ENCODE measurements at places on chromosomes 6 and 20.

- no peak for DNase-seq
These were observed 70.8 kb upstream of the SRSF6 start for GRCh38 chr20:43386878-43387277.

DNA sequence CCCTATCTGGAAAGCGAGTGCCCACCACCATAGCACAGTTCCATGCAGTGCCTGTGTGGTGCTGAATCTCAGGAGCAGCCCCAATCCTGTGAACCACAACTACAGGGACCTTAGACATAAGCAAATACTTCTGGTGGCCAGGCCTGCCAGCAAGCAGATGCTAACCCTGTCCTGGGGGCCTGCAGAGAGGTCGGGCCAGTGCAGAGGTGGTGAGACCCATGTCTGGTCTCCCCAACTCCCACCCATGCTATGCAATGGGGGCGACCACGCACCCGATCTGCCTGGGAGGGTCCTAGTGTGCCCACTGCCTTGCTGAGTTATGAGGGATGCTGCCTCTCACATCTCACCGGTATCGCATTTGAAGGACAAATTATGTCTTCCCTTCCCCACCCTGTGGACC lies 151.6 kb upstream of the ZNF337 start:
- no peak for DNase-seq

- DNase-seq: no peak
These were observed 16.1 kb downstream of the GMEB2 start for GRCh38 chr20:63610581-63611435.

DNA sequence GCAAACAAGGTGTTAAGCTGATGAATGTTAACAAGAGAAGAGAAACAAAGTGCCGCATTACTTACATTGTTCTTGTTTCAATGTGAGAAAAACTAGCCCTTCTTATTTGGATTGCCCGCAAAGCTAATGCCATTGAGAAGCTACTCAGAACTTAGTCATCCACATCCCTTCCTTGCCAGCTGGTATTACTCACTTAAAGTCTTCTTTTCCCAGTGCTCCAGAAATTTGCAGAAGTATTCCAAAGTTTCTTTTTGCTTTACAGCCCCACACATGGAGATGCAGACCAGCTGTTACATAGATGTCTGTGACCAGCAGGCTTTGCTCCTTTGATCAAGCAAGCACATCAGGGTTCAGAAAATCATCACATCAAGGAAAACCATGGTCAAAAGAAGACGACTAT lies 529.0 kb downstream of the TBC1D32 start:
- no peak for DNase-seq

DNA sequence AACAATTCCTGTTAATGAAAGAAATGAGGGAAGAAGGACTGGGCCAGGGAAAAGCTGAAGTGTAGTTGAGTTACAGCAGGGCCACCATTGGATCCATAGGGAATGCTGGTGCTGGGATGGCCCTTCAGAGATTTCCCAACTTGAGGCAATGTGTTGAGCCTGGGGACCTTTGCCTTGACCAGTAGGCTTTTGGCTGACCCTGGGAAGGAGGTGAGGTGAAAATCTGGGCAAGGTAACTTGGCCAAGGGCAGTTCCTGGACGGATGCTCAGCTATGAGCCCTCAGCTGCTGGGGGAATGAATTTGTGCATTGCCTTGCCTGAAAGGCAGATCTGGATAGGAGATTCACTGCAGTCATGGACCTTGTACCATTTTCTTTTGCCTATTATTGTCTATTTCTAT lies 20.4 kb downstream of the UTRN start:
- DNase-seq: no peak

DNA sequence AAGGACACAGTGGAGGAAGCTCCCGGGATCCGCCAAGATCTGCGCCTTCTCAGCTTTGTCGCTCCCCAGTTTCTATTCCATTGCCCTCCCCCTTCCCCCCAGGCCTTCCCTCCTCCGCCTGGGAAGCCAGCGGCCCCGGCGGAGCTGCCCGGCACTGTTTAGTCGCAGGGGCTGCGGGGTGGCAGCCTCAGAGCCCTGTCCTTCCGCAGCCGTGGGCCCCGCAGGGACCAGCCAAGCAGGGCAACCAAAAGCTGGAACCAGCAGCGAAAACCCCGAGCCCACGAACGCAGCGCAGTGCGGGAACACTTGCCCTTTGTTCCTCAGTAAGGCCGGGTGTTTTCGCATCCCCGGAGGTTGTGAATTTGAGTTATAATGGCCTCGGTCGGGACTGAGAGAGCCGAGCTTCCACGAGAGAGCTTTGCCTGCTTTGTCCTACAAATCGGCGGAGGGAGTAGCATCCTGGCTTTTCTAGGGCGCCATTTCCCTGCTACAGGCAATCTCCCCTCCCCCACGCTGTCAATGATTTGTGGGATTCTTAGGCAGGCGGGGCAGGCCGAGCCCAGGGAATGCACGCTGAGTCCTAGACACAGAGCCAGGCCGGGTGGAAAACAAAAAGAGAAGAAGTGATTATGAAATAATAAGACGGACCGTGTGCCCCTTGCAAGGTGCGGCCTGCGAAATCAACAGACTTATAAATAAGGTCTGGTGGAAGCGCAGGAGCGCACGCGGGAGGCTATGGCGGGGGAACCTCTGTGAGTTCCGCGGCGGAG lies 4.0 kb upstream of the TUBB2B start:
- peak; percentile 77 for DNase-seq

GRCh38 chr20:36454698-36455427 lies 86.5 kb upstream of the MYL9 start:
- no peak for DNase-seq

DNA sequence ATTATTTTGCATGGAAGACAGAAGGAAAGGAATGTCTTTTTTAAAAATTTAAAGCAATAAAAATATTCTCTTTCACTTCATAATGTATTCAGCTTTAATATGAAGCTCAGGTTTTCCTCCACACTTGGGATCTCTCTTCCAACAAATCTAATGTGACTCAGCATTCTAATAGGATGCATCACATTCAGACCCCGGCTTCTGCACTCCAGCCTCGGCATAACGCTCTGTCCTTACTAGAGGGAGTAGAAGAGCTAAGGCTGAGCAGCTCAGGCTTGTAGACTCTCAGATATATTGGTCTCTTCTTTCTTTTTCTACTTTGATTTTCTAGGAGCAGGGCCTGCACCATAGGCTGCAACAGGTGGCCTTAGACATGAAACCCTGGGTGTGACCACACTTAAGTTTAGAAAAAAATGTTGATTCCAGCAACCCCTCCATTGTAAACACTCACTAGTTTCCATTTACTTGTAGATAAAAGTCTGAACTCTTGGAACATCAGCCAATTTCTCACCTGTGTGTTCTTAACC lies 161.7 kb downstream of the PAK5 start:
- DNase-seq: no peak

GRCh38 chr6:96836631-96837080 lies 621 bp downstream of the GPR63 start:
- no peak for DNase-seq

DNA sequence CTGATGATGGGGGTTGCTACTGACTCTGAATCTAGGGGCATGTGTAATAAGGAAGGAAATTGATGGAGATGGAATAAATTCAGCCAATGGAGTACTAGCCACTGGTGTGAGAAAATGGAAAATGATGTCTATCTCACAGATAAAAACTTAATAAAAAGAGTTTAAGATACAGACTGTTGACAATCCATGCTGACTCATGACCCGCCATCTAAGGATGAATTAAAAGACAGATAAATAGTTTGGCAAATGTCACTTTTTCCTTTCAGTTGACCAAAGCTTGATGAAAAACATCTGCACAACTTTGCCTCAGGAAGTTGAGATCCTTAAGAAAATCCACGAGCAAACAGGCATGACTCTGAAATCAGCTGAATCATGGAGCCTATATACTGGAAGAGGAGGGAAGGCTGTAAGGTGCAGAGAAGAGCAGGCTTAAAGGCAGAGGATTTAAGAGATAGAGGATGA lies 82.6 kb upstream of the BMP5 start:
- DNase-seq: no peak

- DNase-seq: no peak
These were observed 57.6 kb downstream of the TCP11 start for GRCh38 chr6:35083507-35083906.

DNA sequence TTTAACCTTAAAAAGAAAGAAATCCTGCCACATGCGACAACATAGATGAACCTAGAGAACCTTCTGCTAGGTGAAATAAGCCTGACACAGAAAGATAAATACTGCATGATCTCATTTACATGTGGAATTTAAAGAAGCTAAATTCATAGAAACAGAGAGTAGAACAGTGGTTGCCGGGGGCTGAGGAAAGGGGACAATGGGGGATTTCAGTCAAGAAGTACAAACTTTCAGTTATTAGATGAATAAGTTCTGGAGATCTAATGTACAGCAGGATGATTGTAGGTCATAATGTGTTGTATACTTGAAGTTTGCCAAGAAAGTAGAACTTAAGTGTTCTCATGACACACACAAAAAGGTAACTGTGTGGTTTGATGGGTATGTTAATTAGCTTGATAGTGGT lies 204.3 kb upstream of the PRSS16 start:
- DNase-seq: no peak

DNA sequence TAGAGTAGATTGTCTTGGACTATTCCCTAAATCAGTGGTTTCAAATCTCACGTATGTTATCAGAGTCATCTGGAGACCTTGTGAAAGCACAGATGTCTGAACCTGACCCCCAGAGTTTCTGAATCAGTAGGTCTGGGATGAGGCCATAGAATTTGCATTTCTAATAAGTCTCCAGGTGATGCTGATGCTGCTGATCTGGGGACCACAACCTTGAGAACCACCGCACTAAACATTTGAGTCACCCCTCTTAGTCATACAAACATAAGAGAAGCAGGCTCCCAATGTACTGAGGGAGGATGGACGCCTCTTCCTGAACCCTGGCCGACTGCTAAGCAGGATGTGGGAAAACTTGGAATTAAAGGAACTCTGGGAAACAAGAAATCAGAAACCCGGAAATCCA lies 187.8 kb upstream of the PRDM1 start:
- DNase-seq: no peak

DNA sequence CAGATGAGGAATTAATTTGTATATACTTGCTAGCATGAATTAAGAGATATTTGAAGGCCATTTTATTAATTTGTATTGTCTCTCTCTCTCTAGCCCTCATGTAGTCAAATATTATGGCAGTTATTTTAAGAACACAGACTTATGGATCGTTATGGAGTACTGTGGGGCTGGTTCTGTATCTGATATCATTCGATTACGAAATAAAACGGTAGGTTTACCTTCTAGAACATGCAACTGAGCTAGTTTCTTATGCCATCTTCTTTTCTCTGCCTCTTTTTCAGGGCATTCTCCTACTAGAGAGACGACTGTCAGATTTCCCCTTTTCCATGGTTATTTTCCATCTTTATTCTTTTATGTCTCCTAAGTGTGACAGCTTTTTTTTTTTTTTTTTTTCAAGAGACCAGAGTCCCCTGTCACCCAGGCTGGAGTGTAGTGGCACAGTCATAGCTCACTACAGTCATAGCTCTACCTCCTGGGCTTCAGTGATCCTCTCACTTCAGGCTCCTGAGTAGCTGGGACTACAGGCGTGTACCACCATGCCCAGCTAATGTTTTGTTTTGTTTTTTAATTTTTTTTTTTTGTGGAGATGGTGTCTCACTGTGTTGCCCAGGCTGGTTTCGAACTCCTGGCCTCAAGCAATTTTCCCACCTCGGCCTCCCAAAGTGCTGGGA lies 15.6 kb downstream of the STK4 start:
- no peak for DNase-seq

DNA sequence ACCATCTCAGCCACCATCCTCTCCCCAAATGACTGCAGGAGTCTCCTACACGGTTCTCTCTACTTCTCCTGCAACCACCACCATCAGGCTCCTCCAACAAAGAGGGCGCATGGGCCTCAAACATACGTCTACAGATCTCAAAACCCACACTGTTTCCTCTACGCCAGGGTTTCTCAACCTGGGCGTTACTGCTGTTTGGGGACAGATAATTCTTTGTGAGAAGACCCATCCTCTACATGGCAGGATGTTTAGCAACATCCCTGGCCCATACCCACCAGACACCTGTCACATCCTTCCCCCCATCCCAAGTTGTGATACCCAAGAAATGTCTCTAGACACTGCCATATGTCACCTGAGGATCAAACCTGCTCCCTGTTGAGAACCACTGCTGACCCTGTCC lies 45.0 kb downstream of the ELMO2 start:
- DNase-seq: no peak

DNA sequence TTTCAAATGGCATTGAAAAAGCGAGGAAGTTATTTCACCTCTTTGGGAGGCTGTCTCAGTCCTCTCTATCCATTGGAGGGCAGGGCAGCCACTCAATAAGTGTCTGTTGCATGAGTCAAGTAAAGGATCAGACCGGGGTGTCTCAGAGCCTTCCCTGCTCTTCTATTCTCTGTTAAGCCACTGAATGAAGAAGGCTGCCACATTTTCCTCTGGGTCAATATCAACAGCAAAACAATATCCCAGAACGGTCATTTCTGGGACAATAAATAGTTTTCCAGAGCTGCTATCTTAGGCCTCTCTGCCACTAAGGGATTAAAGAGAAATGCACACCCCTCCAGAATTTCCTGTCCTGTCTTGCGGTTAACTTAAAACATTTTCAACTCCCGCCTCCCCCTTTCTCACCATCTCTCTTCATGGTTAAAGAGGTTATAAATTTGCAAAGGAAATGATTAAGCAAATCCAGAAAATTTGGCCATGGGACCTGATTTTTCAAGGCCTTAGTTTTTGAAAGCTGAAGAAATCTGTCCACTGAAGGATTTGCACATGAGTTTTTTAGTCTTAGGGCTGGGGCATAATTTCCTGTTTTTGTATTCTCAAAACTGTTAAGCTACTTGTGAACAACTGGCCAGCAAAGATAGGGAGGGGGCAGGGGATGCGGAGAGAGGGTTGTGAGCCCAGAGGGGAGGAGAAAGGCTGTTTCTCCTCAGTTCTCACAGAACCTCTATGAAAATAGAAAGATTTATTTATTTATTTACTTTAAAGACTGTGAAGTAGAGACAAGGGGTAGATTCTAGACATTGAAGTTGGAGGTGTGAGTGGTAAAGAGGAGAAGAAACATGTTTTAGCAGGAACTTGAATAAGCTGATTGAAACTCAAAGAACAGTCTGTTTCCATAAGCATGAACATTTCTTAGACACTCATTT lies 135.7 kb downstream of the BCAS1 start:
- peak; percentile 57 for DNase-seq

GRCh38 chr20:61810066-61810737 lies 255.5 kb downstream of the TAF4 start:
- no peak for DNase-seq

DNA sequence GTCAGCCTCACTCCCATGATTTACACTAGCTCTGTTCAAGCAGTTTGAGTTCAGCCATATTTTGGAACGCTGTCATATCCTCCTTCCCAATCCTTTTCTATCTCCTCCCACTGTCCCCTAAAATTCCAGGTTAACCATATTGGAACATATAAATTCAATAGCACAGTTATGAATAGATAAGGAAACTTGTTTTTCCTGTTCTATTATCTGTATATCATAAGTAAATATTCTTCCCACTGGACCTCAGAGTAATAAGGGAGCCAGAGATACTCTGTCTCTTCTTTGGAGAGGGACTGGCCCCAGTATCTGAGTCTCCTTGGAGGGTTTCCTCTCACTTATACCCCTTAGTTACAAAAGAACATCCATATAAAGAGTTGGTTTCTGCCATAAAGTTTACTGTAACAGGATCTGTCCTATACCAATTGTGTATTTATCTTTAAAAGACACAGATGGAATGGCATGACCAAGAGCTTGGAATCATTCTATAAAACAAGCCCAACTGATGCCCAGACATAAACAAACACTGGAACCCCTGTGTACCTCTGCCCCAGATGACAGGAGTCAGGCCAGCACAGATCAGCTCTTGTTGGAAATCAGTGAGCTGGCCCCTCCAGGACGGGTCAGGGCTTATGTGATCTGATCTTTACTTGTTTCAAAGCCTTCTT lies 67.1 kb downstream of the EPB41L2 start:
- DNase-seq: no peak
